ENCODE measurements at places on chromosomes 5 and 9.

DNA sequence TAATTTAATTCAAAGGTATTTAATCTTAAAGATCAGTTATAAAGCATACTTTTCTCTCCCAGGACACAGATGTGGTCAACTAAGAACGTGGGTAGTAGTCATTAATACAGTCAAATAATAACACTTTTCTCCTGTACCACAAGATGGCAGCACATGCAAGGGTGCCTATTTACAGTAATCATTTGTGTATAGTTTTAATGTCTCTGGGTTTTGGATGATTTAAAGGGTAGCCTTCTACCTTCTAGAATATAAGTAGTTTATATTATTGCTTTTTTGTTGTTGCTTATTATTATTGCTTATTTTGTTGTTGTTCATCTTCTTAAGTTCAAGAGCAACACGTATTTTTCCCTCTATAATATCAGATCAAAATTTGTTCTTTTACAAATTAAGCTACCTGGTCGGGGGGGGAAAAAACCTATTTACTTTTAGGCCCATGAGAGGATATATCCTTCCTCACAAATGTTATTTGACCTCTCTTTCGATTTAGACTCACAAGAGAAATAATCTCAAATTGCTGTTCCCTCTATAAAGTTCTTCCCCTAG, 59.6 kb upstream of the SLC27A6 start:
- DNase-seq, result no peak

GRCh38 chr5:140130949-140131733, 5.4 kb downstream of the IGIP start:
- DNase-seq, result no peak

- DNase-seq, result no peak
These were observed 21.9 kb upstream of the CFAP95 start for GRCh38 chr9:69798744-69799143.

- no peak for DNase-seq
These were observed 3.6 kb upstream of the B4GALT1 start for GRCh38 chr9:33170464-33171415.

DNA sequence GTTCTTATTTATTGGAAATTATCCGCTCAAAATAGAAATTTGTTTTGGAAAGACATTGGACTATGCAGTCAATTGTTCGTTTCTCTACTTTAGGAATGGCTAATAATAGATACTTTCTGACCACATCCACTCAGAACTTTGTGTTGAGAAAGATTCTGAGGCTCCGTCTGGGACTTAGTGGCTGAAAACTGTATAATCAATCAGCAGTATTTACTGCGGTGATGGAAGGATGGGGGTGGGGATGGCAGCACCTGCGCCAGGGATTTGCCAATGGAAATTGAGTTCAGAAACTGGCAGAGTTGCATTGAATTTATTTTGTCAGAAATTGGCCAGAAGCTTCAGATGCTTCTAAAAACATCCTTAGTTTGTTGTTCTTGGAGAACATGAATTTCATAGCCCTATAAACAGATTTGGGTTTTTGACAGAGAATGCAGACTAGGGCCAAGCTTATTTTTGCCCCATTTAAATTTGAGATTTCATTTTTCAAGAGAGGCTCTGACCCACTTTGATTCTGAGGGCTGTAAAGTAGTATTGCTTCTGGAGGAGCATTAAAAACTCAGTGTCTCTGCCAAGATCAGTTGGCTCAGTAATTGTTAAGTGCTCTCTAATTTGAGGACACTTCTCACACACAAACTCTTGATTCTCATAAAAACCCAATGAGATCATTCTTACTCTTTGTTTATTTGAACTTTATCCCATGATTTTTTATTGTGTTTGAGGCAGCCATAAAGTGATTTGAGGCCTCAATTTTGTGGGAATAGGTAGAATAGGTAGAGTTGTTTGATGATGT, 215.1 kb downstream of the CD180 start:
- DNase-seq, result no peak

DNA sequence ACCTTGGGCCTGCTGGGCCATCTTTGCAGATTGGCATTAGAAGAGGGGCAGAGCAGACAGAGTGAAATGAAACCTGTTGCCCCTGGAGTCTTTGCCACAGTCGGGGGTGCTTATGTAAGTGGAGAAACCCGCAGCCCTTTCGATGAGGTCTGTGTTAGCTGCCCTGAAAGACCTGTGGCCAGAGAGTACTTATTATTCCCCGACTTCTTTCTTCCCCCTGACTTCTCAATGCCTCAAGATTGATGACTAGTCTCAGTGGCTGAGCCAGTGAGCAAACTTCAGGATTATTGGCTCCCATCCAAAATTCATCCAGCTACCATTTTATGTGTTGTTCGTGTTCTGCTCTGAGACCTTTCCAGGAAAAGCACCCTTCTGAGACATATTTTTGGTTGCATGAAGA, 7.6 kb downstream of the NTRK2 start:
- DNase-seq, result no peak

All from NCI-H2171 (cell line).